ENCODE measurements at places on chromosomes 3 and 15.

- no peak for DNase-seq
Observed at GRCh38 chr3:167821248-167821805, 85.8 kb downstream of the SERPINI1 start.

- no peak for DNase-seq
Observed at GRCh38 chr3:111103807-111104206, 32.2 kb downstream of the NECTIN3 start.

DNA sequence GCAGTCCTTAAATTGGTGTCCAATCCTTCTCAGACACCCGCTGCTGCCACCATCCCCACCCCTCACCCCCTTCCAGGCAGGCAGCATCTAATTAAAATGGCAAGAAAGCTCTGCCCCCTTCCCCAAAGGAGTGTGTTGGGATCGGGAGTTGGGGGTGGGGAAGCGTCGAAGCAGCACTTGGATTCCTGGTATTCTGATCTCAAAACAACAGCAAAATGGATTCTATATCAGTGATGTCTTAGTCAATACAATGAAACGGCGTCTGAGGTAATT lies 1.4 kb downstream of the TNIK start:
- no peak for DNase-seq

DNA sequence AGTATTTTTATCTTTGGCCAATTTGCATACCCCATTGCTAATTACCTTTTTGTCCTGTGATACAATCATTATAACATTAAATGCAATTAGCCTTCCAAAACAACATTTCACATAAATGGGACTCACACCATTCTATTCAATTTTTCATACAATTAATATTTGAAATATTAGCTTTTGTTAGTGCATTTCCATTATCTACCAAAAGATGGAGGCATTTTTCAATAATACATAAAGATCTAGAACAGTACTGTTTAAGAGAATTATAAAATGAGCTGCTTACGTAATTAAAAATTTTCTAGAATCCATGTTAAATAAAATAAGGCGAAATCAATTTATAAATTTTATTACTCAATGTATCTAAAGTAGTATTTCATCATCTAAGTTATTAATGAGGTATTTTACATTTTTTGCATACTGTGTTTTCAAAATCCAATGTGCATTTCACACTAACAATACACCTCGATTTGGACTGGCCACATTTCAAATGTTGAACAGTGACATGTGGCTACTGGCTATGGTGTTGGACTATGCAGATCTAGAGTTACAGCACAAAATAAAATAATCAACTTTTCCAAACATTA lies 74.3 kb downstream of the TJP1 start:
- no peak for DNase-seq

DNA sequence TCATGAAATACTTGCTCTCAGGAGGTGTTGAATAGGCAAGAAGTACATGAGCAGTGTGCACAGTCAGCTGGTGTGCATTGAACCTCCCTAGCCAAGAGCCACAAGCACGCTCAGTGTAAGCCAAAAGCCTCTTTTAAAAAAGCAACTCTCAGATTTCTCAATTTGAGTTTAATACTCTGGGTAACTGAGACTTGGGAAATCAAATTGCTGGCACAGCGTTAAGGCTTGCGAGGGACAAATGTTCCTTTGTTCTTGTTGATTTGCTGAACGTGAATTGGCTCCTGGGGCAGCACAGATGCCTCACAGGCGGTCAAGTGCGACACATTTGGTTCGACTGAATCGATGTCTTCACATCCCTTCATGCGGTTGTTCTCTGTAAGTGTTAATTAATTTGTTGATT lies at the start of gene FAM240A:
Gene FAM240A (plus strand): TSS at position 202 of the 400 bp plus-strand sequence. CDS start 159 bp downstream, at position 361.
- no peak for DNase-seq

DNA sequence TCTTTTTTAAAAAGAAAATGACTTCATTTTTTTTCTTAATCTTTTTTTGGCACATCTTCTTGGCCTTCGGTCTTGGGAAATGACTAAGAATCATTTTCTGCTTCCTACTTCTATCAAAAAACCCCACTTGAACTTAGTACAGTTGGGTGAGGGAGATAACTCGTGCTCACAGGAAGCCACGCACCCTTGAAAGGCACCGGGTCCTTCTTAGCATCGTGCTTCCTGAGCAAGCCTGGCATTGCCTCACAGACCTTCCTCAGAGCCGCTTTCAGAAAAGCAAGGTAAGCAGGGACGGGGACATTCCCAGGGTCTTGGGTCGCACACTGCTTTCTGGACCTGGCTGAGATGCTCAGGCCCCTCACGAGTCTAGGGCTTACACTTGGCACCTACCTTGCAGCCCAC lies at the start of gene CCR4:
Gene CCR4 (plus strand): TSS at position 235 of the 402 bp plus-strand sequence. CDS start 1,779 bp downstream, outside the sequence.
- no peak for DNase-seq

GRCh38 chr3:2158828-2159227 lies 60.2 kb downstream of the CNTN4 start:
- no peak for DNase-seq

- DNase-seq, result peak; percentile 68
Observed at GRCh38 chr3:186458306-186459107, 85.7 kb downstream of the CRYGS start.

GRCh38 chr3:81788610-81789009 lies 27.2 kb upstream of the GBE1 start:
- DNase-seq, result no peak

DNA sequence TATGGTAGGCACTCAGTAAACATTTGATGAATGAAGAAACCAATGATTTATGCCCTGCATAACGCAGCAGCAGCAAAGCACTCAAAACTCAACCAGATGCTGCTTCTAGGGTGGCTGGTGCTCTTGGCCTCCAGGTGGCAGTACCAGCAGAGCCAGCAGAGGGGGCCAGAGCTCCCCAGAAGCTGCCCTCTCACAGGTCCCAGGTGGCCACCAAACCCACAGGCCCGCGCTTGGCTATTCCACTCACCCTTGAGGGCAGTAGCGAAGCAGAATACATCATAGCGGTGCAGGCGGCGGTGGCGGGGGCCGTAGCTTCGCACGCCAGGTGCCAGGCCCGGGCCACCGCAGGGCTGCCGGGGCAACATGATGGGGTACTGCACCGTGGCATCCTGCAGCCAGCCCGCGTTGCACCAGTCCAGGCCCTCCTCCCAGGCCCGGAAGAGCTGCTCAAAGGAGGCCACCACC lies 16.6 kb downstream of the HAPLN3 start:
- DNase-seq, result peak; percentile 83

GRCh38 chr3:57179580-57180410 lies 14.6 kb upstream of the IL17RD start:
- DNase-seq, result peak; percentile 35

- DNase-seq, result no peak
Observed at GRCh38 chr3:164320962-164321361, 757.3 kb downstream of the SI start.

DNA sequence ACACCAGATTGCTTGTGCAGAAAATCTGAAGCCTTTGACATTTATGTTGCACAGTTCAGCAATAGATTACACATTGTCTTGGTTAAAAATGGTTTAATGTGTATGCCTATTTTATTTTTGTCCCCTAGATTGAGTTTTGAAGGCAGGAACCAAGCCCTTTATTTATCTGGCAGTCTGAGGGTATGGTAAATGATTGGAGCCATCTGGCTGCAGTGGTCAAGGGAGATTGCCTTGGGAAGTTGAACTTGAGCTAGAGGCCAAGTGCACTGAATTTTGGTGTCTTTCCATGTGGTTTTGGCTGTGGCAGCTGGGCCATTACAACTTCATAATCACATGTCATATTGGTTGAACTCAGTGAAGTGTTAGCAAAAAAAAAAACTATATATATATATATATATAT lies 248.7 kb upstream of the C2CD4B start:
- DNase-seq, result no peak

DNA sequence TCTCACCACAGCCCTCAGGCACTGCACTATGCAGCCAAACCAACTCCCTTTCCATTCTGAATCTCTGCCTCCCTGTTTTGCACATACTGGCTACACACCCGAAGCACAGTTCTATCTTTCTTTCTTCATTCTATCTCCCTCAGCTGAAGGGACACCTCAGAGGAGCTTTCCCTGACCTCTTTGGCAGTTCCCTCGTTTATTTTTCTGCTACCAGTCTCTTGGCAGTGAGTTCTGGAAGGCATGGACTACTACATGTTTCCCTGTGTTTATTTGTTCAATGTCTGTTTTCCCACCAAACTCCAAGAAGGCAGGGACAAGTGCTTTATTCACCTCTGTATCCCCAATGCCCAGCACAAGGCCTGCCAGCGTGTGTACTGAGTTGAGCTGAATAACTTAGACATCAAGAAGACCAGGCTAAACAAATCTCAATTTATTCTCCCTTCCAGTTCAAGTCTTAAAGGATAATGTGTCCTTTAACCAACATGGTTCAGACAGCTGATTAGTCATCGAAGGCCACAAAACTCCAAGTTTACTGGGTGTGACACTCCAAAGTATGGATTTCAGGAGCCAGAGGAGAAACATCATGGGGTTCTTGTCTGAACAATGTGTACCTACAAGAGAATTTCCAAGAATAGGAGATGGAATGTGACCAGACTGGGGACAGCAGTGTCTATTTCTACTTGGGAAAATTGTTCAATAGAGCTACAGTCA lies 260.1 kb upstream of the CTNNB1 start:
- no peak for DNase-seq

DNA sequence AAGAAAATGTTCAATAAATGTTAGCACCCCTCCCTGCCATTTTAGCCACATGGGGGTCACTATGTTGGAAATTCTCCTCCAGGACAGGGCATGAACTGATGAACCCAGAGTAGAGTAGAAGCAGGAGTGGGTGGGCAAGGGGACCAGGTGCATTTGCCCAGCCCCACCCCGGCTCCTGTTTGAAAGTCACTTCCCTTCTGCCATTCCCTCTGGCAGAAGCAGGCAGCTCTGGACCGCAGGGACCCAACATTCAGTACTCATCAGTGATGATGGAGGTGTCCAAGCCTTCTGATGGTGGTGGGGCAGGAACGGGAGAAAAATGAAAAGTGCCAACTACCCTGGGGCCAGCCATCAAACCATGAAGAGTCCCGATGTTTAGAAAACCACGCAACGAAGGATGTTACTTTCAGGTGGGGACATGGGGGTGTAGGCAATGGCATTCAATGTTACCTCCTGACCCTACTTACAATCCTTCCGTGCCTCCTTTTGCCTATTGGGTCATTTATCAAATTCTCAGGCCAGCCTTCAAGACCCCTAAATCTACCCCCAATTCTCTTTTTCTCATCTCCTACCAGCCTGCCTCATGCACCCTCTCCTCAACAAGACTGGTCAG lies 17.2 kb downstream of the UBAP1L start:
- no peak for DNase-seq

GRCh38 chr3:140334132-140334929 lies 343.5 kb upstream of the TRIM42 start:
- DNase-seq, result no peak

- DNase-seq, result no peak
Observed at GRCh38 chr3:123819949-123820348, 64.2 kb downstream of the MYLK start.

DNA sequence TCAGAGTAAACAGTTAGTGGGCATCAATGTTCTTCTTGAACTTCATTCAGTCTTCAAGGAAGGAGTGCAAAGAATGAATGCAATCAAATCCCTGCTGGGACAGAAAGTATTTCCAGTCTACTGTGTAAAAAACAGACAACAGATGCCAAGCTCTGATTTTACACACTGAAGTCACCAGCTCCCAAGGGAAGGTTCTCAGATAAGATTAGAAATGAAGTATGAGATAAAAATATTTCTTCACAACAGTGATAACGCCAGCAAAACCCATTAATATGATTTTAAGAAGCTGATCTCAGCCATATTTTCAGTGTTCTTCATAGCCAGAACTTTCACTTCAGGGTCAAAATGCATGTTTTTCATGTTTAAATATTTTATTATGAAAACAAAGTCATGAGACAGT lies 265.6 kb downstream of the CTNNB1 start:
- no peak for DNase-seq

GRCh38 chr15:64742921-64743320 lies 32.5 kb downstream of the RBPMS2 start:
- no peak for DNase-seq

- no peak for DNase-seq
Observed at GRCh38 chr3:25751725-25752124, 31.5 kb downstream of the NGLY1 start.

DNA sequence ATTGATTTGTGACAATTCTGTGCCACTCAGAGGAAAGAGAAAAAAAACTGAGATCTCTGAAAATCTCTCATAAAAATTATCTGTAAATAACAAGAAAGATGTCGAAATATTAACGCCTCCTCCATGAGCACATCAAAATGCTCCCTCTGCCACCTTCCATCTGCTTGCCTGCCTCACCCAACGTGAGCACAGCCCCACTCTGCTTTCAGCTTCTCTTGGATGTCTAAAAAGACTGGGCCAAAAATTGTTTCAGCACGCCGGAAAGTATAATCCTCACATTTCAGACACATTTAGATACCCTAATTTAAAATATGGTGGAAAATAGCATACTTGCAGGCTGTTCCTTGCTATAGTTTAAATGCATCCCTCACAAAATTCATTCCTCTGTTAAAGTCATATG lies 57.1 kb downstream of the ERC2 start:
- no peak for DNase-seq

DNA sequence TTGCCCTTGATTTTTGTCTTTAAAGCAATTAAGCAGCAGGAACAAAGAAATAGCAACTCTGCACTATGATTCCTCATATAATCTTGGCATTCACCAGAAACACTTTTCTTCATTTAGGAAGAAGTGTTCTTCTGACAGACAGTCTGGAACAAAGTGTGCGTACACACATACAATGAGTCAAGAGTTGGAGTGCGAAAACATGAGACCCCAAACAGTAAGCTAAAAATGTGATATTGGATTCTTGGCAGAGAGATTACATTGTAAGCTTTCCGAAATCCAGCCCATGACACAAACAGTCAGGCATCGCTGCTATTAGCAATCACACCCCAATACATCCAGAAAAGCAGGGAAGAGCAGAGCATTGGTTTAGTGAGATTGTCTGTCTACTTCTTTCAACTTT lies 306.7 kb upstream of the TBC1D5 start:
- DNase-seq, result no peak

GRCh38 chr15:99409097-99409473 lies 156.7 kb upstream of the MEF2A start:
- DNase-seq, result peak; percentile 72

GRCh38 chr3:128179484-128179819 lies 26.2 kb downstream of the EEFSEC start:
- DNase-seq, result no peak

GRCh38 chr3:29333576-29333975 lies 52.7 kb downstream of the RBMS3 start:
- DNase-seq, result no peak

All from NCI-H82 (cell line).